NB4 (cell line): ENCODE measurements at places on chromosomes 5 and 9.

- DNase-seq: no peak
Measured at GRCh38 chr5:83097689-83098231, 20.4 kb downstream of the XRCC4 start.

DNA sequence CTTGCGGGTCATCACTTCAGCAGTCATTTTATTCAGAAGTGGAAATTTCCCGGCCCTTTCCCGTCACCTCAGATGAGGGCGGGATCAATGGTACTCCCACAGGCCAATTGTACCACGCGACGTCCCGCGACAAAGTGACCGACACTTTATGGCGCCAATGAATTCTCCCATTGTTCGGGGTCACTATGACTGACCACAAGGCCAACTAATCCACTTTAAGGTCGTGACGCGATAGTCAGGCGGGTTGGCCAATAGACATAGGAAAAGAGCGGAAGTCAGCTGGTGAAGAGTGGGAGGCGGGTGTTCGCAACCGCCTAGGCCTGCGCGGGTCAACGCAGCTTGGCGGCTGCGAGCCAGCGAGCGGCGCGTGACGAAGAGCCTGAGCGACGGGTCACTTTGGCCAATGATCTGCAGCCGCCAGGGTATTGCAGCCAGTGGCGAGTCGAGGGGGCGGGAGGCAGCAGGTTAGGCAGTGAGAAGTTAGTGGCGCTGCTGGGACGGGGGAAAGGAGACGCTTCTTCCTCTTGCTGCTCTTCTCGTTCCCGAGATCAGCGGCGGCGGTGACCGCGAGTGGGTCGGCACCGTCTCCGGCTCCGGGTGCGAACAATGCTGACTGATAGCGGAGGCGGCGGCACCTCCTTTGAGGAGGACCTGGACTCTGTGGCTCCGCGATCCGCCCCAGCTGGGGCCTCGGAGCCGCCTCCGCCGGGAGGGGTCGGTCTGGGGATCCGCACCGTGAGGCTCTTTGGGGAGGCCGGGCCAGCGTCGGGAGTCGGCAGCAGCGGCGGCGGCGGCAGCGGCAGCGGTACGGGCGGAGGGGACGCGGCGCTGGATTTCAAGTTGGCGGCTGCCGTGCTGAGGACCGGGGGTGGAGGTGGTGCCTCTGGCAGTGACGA is at the start of gene ANKHD1:
ANKHD1 (plus strand) TSS at position 472 of the 896 bp plus-strand sequence; CDS start at position 607, 135 bp downstream.
- DNase-seq: peak; percentile 100

DNA sequence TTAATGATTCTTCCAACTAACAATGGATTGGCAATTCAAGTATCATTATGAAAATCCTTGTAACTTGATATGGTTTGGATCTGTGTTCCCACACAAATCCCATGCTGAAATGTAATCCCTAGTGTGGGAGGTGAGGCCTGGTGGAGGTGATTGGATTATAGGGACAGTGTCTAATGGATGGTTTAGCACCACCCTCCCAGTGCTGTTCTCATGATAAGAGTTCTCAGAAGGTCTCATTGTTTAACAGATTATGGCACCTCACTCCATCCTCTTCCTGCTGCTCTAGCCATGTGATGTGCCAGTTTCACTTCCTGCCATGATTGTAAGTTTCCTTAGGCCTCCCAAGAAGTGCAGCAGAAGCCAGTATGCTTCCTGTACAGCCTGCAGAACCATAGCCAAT is 1116.2 kb upstream of the EDIL3 start:
- peak; percentile 1 for DNase-seq

GRCh38 chr5:91176288-91177016 is 206.7 kb downstream of the ARRDC3 start:
- no peak for DNase-seq

GRCh38 chr9:75616841-75617566 is 273.5 kb upstream of the PCSK5 start:
- DNase-seq: no peak

DNA sequence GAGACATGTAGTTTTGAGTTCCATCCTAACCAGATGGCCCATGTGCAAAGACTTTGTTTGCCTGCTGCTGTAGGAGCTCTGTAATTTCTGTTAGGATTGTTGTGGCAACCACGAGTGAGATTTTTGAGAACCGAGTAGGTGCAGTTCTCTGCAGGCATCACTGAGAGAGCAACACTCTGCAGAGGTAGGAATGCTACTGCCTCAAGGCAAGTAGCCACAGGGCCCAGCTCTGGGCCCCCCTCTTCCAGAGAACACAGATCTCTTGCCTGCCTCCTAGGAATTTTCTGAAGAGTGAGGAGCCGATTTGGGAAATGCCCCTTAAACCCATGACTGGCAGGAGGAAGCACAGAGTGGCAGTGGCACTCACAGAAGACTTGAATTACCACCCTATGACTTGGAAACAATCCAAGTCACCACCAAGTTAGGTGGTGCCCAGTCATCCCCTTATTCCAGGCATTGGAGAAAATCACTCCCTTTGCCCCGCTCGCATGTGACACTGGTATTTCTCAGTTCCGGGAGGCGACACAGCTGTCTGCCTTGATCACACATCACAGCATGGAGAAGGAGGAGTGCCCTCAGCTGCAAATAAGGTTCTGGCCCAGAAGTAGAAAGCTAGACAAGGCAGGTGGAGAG is 52.5 kb upstream of the SLC2A8 start:
- no peak for DNase-seq

- no peak for DNase-seq
Measured at GRCh38 chr9:27126670-27127069, 17.6 kb downstream of the TEK start.

DNA sequence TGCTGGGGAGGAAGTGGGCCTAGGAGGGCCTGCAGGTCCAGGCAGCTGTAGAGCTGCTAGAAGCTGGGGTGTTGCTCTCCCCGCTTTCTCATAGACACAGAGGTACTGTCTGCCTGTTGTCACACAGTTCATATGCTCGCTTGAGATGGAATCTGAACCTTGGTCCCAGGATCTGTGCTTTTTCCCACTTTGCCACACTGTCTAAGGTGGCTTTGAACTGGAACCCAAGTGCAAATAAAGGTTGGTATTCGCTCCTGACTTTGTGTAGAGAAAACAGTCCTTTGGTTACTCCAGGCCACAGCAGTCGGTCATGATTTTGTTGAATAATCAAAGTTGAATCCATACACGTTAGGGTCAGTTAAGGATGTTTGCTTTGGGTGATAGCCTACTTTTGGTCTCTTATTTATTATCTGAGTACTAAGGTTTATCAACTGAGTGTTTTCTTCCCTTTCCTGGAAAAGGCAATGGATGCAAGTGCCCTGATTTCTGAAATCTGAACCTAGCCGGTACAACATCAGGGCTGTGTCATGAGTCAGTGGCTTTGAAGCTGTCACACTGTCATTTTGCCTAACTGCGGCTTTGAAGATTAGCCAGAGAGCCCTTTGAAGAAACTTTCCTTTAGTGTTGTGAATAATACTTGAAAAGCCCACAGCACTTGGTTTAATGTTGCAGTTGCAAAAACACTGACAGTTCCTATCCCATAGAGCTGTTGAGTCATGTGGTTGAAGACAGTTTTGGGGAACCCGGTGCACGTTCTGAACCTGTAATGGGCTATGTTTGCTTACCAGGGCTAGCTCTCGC is 41.3 kb downstream of the HABP4 start:
- DNase-seq: no peak

- no peak for DNase-seq
Measured at GRCh38 chr5:148511810-148512347, 128.1 kb downstream of the FBXO38 start.

- DNase-seq: no peak
Measured at GRCh38 chr5:171116719-171117118, 192.3 kb upstream of the TLX3 start.

DNA sequence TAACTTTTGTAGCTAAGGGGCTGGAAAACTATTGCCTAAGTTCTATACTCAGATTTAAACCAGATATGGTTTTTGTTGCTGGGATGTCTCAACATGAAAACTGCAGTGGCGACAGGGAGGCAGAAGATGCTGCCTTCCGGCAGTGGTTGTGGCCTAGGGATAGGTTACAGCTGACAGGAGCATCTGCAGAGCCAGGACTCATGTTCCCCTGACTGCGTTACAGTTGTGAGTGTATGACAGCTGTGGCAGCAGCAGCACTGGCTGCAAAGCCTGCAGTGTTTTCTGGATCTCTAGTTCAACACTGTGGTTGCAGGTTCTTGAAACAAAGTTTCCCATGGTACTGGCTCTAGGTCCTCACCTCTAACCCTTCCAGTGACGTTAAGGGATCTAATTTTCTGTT is 498.8 kb upstream of the CDH18 start:
- DNase-seq: no peak

DNA sequence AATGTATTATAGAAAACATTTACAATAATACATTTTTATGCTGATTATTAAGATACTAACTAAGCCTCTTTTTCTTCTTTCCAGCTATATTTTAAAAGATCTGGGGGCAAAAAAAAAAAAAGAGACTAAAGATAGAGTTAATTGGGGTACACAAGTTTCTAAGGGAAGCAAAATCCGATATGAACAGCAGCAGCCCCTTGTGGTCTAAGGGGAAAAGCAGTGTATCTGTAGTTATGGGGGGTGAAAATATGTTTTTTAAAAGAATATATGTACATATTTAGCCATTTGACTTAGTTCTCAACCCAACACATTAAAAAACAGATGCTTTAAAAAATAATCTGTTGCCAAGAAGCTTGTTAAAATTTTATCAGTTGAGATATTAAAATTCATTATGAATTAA is 134.3 kb upstream of the POU5F2 start:
- DNase-seq: no peak

DNA sequence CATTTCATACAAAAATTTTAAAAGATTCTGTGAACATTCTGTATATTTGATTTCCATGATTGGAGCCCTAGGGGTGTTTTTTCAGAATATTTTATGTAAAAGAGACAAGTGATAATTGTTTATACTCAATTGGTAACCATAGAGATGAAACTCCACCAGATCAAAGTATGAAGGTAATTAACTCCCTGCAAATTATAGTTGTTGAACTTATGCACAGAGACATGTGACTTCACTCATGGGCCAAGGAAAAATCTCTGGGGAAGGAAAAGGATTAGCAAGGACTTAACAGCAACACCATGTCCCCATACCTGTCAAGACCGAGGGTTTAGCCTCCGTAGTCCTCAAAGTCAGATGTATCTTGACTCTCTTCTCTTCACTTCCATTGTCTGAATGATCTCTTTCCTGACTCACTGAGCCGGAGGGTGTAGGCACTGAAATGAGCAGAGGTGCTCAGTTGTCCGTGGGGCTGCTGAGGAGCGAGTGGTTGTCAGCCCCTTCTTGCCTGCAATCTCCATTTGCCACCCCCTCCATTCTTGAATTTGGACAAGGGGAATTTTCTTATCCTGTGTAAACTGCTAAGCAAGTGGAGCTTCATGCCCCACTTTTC is 17.5 kb upstream of the CXCL14 start:
- no peak for DNase-seq

GRCh38 chr5:129137637-129138036 is 43.1 kb downstream of the ISOC1 start:
- no peak for DNase-seq

- no peak for DNase-seq
Measured at GRCh38 chr9:431701-432100, 217.0 kb downstream of the DOCK8 start.

DNA sequence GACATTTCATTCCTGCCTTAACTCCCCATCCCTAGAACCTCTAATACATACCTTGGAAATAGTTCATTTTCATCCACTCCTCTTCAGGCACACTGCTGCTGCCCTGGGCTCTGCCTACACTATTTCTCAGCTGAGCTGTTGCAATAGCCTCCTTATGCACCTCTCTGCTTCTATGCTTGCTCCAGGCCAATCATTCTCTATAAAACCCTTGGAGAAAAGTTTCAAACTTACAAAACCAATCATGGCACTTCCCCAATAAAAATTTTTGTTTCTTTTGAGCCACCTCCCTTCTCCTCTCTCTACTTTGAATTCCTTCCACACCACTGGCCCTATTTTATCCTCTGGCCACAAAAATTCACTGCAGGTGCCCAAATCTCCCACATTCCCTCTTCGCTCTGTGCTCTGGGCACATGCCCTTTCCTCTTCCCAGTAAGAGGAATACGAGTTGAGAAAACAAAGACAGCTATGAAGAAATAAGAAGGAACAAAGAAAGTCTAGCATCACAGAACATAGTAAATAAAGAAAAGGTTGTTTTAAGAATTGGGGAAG is 301.4 kb downstream of the ELAVL2 start:
- DNase-seq: no peak

GRCh38 chr9:81461196-81461595 is 228.2 kb downstream of the TLE1 start:
- DNase-seq: no peak

- no peak for DNase-seq
Measured at GRCh38 chr5:41722359-41722950, 147.8 kb downstream of the OXCT1 start.

GRCh38 chr5:169637085-169637548 is at the start of gene DOCK2:
TSS of gene DOCK2 (plus strand) at chr5:169637275. CDS start at chr5:169637327, 52 bp downstream.
- DNase-seq: peak; percentile 93
